Activated naive CD4-positive, alpha-beta T cell treated with anti-CD3 and anti-CD28 coated beads for 36 hours (primary cell): ENCODE measurements at places on chromosomes 2 and 18. TPM values are rescaled to one million over a fixed set of nuclear protein-coding genes. Genes with fewer than 3 reads are reported as not detected.
A peak's percentile ranks its signal among the peaks of the same experiment; 100 is the strongest.

- no peak overlapping the region for H3K27ac ChIP-seq
- no peak for DNase-seq
- H3K4me1 ChIP-seq = no peaks in the 10 kb centered on the region
- H3K4me3 ChIP-seq = no peak overlapping the region
Measured at GRCh38 chr2:217177720-217178119, 317.9 kb upstream of the TNP1 start.

DNA sequence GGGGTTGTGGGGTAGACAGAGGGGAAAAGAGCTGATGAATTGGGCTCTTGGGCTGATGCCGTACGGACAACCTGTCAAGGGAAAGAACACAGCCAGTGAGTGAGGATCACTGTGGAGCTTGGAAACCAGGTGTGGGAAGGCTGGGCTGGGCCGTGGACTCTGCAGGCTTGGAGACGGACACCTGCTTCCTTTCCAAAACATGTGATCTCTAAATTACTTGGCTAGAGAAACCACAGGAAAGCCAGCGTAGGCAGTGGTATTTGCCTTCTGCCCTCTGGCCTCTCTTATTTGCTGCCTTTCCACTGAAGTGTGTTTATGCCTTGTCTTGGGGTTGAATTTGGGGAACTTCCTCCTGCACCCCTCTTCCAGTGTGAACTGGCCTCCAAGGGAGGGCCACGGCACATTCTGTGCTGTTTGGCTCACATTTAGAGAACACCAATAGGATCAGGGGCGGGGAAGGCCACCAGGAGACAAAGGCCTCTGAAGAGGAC, 267.7 kb downstream of the PRKCE start:
- no peaks in the 10 kb centered on the region for H3K36me3 ChIP-seq
- DNase-seq = no peak
- H3K4me1 ChIP-seq = no peaks in the 10 kb centered on the region
- H3K4me3 ChIP-seq = no peak overlapping the region
- H3K27me3 ChIP-seq = no peaks in the 10 kb centered on the region

GRCh38 chr18:24497031-24497754, 36.8 kb downstream of the HRH4 start:
- no peak overlapping the region for H3K4me3 ChIP-seq
- H3K36me3 ChIP-seq = no peaks in the 10 kb centered on the region
- DNase-seq = no peak

- peaks cover 4% of the 10 kb centered on the region for H3K36me3 ChIP-seq
- no peak overlapping the region for H3K27ac ChIP-seq
- no peaks in the 10 kb centered on the region for H3K4me1 ChIP-seq
- H3K27me3 ChIP-seq = no peaks in the 10 kb centered on the region
- DNase-seq = no peak
Measured at GRCh38 chr2:1192121-1192520, 221.1 kb upstream of the TPO start.

DNA sequence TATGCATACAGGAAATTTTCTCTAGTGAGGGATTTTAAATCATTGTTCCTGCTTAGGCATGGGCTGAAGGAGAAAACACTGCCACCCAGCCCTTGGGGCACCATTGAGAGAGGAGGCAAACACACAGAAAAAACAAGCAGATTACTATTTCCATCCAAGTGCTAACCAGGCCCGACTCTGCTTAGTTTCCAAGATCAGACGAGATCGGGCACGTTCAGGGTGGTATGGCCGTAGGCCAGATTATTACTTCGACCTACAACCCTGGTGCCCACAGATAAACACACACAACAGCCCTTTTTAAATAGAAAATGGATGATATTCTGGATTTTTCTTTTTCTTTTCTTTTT, 45.4 kb upstream of the RHOB start:
- no peak overlapping the region for H3K4me3 ChIP-seq
- no peaks in the 10 kb centered on the region for H3K4me1 ChIP-seq
- no peaks in the 10 kb centered on the region for H3K36me3 ChIP-seq
- peaks cover under 1% of the 10 kb centered on the region for H3K27me3 ChIP-seq

- H3K4me1 ChIP-seq = no peaks in the 10 kb centered on the region
- peaks cover 18% of the 10 kb centered on the region for H3K27me3 ChIP-seq
- DNase-seq = no peak
- H3K4me3 ChIP-seq = no peak overlapping the region
- H3K27ac ChIP-seq = no peak overlapping the region
Measured at GRCh38 chr2:235860871-235861270, 307.3 kb downstream of the GBX2 start.

DNA sequence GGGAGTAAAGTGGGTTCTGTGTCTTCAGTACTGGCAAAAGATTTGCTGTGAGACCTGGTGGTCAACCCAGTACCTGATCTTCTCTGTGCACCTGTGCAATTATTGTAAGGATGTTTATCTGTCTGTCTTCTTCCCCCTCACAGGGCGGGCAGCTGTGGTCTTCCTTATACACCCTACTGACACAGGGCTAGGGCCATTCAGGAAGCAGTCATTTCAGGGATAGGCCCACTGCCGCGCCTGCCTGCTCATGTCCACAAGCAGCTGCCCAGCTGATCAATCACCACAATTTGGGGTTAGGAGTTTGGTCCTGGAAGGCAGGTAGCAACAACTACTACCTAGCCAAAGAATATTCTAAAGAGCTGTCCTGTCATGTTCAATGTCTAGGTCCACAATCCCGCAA, 1.2 kb upstream of the CNNM4 start:
- DNase-seq = no peak
- no peaks in the 10 kb centered on the region for H3K27me3 ChIP-seq
- H3K4me1 ChIP-seq = peaks cover 46% of the 10 kb centered on the region
- H3K27ac ChIP-seq = peak overlapping the region; percentile 70
- peak overlapping the region; percentile 81 for H3K4me3 ChIP-seq

GRCh38 chr2:45120546-45120945, 111.3 kb upstream of the SIX2 start:
- H3K4me1 ChIP-seq = no peaks in the 10 kb centered on the region
- no peak for DNase-seq
- no peaks in the 10 kb centered on the region for H3K36me3 ChIP-seq
- H3K4me3 ChIP-seq = no peak overlapping the region
- no peak overlapping the region for H3K27ac ChIP-seq

GRCh38 chr2:147845411-147845971, 662 bp downstream of the ACVR2A start:
- H3K4me1 ChIP-seq = peaks cover 37% of the 10 kb centered on the region
- H3K4me3 ChIP-seq = peak overlapping the region; percentile 88
- H3K27me3 ChIP-seq = peaks cover 12% of the 10 kb centered on the region
- peak overlapping the region; percentile 75 for H3K27ac ChIP-seq
- peaks cover 2% of the 10 kb centered on the region for H3K36me3 ChIP-seq

GRCh38 chr2:64787698-64788097, 134.0 kb upstream of the SERTAD2 start:
- H3K27ac ChIP-seq = no peak overlapping the region
- no peak overlapping the region for H3K4me3 ChIP-seq
- H3K36me3 ChIP-seq = no peaks in the 10 kb centered on the region
- DNase-seq = no peak

- DNase-seq = no peak
- H3K27ac ChIP-seq = no peak overlapping the region
- no peaks in the 10 kb centered on the region for H3K36me3 ChIP-seq
- H3K4me3 ChIP-seq = no peak overlapping the region
Measured at GRCh38 chr2:49928551-49928950, 774.2 kb upstream of the FSHR start.

GRCh38 chr2:167697948-167698347, 549.4 kb downstream of the STK39 start:
- H3K4me3 ChIP-seq = no peak overlapping the region
- H3K27ac ChIP-seq = no peak overlapping the region
- no peak for DNase-seq
- H3K27me3 ChIP-seq = no peaks in the 10 kb centered on the region

- H3K4me1 ChIP-seq = no peaks in the 10 kb centered on the region
- no peak for DNase-seq
- H3K36me3 ChIP-seq = peaks cover 3% of the 10 kb centered on the region
- no peaks in the 10 kb centered on the region for H3K27me3 ChIP-seq
Measured at GRCh38 chr2:54040250-54040649, 69.5 kb upstream of the PSME4 start.

DNA sequence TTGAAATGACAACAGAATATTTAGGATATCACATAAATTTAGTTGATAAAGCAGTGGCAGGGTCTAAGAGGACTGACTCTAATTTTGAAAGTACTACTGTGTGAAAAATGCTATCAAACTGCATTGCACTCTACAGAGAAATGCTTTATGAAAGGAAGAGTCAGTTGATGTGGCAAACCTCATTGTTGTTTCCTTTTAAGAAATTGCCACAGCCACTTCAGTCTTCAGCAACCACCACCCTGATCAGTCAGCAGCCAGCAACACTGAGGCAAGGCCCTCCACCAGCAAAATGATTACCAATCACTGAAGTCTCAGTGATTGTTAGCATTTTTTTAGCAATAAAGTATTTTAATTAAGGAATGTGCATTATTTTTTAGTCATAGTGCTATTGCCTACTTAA, 488.7 kb upstream of the SLC39A10 start:
- H3K4me1 ChIP-seq = peaks cover 8% of the 10 kb centered on the region
- H3K27ac ChIP-seq = no peak overlapping the region
- no peaks in the 10 kb centered on the region for H3K27me3 ChIP-seq
- no peak for DNase-seq
- H3K36me3 ChIP-seq = no peaks in the 10 kb centered on the region

GRCh38 chr2:1769703-1770422, 25.5 kb upstream of the PXDN start:
- DNase-seq = peak; percentile 73
- H3K27me3 ChIP-seq = peaks cover 2% of the 10 kb centered on the region
- no peaks in the 10 kb centered on the region for H3K36me3 ChIP-seq
- H3K4me3 ChIP-seq = no peak overlapping the region

DNA sequence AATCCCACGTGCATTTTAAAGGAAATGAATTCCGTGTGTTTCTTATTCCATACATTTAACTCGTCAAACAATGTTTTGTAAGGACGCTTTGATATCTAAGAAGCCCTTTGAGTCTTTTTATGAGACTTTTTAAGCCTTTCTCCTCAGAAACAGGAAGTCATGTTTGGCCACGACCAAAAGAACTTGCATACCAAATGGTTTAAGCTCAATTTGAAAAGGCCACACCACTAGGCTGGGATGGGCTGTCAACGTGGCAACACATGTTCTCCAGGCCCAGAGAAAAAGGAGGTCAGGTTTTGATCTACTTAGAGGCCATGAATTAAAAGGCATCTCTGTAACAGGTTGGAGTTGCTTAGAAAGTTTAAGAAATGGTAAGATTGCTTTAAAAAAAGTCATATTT, 441.8 kb downstream of the CMPK2 start:
- H3K4me1 ChIP-seq = no peaks in the 10 kb centered on the region
- no peak for DNase-seq
- no peak overlapping the region for H3K27ac ChIP-seq
- H3K27me3 ChIP-seq = peaks cover 5% of the 10 kb centered on the region
- no peaks in the 10 kb centered on the region for H3K36me3 ChIP-seq

- no peak for DNase-seq
- H3K36me3 ChIP-seq = peaks cover 9% of the 10 kb centered on the region
- peaks cover 10% of the 10 kb centered on the region for H3K4me1 ChIP-seq
- H3K4me3 ChIP-seq = no peak within 1 kb of the TSS
Measured at GRCh38 chr18:4455113-4455811, at the start of gene DLGAP1. DLGAP1 (minus strand) TSS chr18:4455307.

GRCh38 chr18:79484661-79485621, 89.2 kb downstream of the NFATC1 start:
- H3K4me1 ChIP-seq = peaks cover 4% of the 10 kb centered on the region
- no peak overlapping the region for H3K27ac ChIP-seq
- no peaks in the 10 kb centered on the region for H3K27me3 ChIP-seq
- peaks cover 12% of the 10 kb centered on the region for H3K36me3 ChIP-seq
- H3K4me3 ChIP-seq = no peak overlapping the region
- no peak for DNase-seq

- no peak for DNase-seq
- peaks cover 4% of the 10 kb centered on the region for H3K27me3 ChIP-seq
- H3K4me1 ChIP-seq = peaks cover under 1% of the 10 kb centered on the region
- no peak overlapping the region for H3K27ac ChIP-seq
- no peak overlapping the region for H3K4me3 ChIP-seq
- no peaks in the 10 kb centered on the region for H3K36me3 ChIP-seq
Measured at GRCh38 chr2:171579481-171579880, 57.2 kb downstream of the CYBRD1 start.

DNA sequence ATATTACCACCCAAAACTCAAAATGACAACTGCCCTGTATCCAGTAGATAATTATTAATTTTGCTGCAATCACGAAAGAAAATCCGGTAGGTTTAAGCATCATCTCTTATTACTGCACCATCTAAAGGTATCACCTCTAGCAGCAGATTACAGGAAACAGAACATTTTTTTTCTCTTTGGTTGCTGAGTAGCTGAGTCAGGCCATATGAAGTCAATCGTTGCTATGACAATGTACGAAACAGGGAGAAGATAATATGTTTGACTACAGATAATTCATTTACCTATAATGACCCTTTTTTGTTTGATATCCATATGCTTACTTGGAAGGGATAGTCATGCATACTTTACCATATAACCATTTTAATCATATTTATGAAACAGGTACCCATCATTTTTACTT, 831.6 kb upstream of the CHAC2 start:
- no peak overlapping the region for H3K27ac ChIP-seq
- H3K36me3 ChIP-seq = no peaks in the 10 kb centered on the region
- no peak for DNase-seq
- no peaks in the 10 kb centered on the region for H3K4me1 ChIP-seq
- no peak overlapping the region for H3K4me3 ChIP-seq
- H3K27me3 ChIP-seq = no peaks in the 10 kb centered on the region

GRCh38 chr18:55737781-55738468, 149.9 kb upstream of the TCF4 start:
- DNase-seq = no peak
- H3K4me1 ChIP-seq = no peaks in the 10 kb centered on the region
- no peak overlapping the region for H3K27ac ChIP-seq
- H3K27me3 ChIP-seq = no peaks in the 10 kb centered on the region

Gene STAT4
- total RNA-seq = 54.6 TPM

Gene CLEC4F
- total RNA-seq = not detected

Gene MEIS1
- total RNA-seq = not detected

Gene KCNIP3
- not detected for total RNA-seq

Gene GATA6
- total RNA-seq = not detected

Gene HOXD1
- total RNA-seq = not detected

Gene EVX2
- not detected for total RNA-seq

Gene SERPINB12
- not detected for total RNA-seq

Gene RAPGEF4
- 0.35 TPM for total RNA-seq

Gene FSHR
- total RNA-seq = not detected

Gene PPP1R1C
- not detected for total RNA-seq

Gene SPEG
- 1.3 TPM for total RNA-seq

Gene CXCR1
- not detected for total RNA-seq

Gene CDKL4
- total RNA-seq = not detected

Gene HOXD4
- not detected for total RNA-seq

Gene FAM228A
- total RNA-seq = 0.26 TPM
